COLO829 (cell line): ENCODE measurements at places on chromosomes 7 and 10.
A peak's percentile ranks its signal among the peaks of the same experiment; 100 is the strongest.

DNA sequence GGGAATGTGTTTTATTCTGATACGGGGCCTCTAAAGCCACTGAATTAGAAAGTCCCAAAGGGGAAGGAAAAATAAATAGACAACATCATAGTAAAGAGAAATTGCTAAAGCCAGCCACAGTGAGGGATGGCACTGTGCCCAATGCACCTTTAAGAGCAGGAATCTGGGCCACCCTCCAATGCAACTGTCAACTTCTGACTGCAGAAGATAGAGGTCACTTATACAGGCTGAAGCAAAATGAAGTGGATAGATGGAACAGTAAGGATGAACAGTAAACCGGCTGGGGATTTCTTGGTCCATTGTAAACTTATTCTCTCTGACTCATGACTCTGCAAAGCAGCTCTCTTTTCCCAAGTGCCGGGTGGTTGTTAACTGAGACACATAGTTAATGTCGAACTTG is 54.0 kb upstream of the KCNIP2 start:
- no peak for DNase-seq

- no peak for DNase-seq
Measured at GRCh38 chr7:82704121-82704520, 260.5 kb upstream of the CACNA2D1 start.

GRCh38 chr7:35241436-35241835 is 12.5 kb downstream of the TBX20 start:
- DNase-seq = no peak

DNA sequence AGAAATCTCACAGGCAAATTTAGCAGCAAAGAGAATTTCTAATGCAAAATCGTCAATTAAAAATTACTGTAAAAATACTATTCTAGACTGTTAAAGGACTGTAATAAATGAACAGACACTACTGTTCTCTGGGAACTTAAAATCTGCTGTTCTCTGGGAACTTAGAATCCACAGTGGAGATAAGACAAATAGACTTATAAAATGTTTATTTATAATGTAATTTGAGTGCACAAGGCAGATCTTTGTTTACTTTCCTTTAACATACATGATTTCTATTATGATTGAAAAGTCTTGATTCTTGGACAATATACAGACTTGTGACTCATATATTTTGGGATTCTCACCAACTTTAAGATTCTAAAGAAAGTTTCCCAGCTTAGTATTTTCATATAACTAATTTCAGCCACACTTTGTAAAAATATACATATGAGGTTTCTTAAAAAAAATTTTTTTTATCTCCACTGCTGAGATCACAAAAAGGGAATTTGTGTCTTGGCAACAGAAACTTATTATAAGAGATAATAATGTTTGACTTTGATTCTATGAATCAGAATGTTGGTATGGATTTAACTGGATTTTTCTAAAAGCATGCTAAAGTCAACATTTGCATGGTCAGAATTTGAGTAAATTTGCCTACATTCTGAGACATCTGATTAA is 166.3 kb upstream of the RHOBTB1 start:
- DNase-seq = peak; percentile 34

DNA sequence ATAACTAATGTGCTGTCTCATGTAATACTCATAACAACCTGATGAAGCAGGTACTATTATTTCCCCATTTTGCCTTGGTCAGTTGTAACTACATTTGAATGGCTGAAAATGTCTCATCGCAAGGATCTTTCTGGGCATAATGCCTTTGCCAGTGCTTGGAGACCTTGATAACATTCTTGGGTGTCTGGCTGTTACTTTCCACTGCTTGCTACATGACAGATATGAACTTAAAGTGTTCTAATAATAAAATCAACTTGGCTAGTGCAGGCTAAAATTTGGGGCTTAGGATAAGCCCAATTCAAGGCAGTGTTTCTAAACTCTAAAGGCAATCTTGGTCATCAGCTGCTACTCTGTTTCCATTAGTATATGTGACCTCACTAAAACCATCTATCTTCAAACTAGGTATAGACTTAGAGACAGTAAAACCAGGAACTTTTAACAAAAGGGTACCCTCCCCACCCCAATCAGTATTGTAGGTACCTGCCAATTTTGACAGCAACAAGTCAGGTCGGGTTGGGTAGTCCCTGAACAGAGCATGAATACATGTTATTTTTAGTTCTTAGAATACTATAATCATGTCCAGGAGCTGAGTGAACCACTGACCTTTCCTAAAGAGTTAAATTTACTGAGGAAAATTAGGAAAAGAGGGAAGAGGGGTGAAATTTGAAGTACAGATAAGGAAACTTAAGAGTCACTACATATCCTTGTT is 68.2 kb upstream of the AHR start:
- no peak for DNase-seq

GRCh38 chr7:25124465-25125136 is 459 bp downstream of the CYCS start:
- DNase-seq = no peak

DNA sequence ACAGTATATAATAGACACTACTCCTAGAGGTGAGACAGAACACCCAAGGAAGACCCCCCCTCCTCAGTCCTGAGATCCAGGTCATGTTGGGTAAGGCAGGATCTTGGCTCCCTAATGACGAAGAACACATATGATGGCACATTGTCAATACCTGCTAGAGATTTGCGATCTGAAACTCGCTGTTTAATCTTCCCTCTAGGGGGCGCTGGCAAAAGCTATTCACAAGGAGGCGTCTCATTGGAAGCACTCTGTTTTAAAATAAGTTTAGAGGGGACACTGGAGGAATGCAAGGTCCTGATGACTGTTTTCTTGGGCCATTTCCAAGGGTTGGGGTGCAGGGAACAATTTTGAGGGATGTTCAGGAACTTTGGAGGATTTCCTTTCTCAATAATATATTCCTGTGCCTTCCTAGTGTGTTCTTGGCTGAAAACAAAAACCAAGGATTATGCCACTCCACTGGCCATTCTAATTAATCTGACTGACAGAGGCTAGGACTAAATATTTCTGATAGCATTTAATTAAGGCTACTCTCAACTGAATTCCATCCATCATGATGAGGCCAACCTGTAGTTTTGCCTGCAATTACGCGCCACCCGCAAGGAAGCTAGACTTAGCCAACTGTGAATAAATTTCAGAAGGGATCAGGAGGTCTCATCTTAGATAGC is 1013.8 kb upstream of the MBL2 start:
- DNase-seq = no peak

GRCh38 chr7:50817561-50817960 is 34.9 kb upstream of the GRB10 start:
- DNase-seq = no peak

GRCh38 chr10:107481224-107481623 is 316.7 kb upstream of the SORCS1 start:
- no peak for DNase-seq

- no peak for DNase-seq
Measured at GRCh38 chr10:44850356-44850934, 60.7 kb upstream of the TMEM72 start.

GRCh38 chr7:31875424-31875823 is 188.4 kb downstream of the PPP1R17 start:
- DNase-seq = peak; percentile 26
